ENCODE measurements at places on chromosomes 16 and 17. TPM values are rescaled to one million over a fixed set of nuclear protein-coding genes. Genes with fewer than 3 reads are reported as not detected.

DNA sequence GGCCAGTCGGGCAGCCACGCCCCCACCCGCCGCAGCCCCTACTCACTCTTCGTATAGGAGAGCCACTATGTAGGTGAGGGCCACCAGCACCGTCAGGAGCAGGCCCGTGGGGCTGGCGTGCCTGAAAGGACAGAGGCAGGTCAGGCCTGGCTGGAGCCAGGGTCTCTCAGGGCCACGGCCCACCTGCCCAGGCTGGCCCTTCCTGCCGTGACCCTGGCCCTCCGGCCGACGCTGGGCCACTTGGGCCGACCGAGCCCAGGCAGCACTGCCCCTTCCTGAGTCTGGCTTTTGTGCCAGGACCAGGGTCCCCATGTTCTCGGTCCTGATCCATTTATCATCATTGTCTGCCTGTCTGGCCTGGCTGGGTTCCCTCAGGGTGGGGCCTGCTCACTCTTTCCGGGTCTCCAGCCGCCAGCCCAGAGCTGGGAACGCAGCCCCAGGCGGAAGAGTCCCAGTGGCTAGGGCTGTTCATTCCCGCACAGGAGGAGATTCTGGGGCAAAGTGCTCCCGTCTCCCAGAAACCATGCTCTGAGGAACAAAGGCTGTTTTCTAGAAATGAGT lies 10.1 kb upstream of the RASD1 start:
- DNase-seq, result peak; percentile 14

- peak; percentile 54 for DNase-seq
These were observed 72.5 kb downstream of the RBFOX1 start for GRCh38 chr16:7405166-7405565.

DNA sequence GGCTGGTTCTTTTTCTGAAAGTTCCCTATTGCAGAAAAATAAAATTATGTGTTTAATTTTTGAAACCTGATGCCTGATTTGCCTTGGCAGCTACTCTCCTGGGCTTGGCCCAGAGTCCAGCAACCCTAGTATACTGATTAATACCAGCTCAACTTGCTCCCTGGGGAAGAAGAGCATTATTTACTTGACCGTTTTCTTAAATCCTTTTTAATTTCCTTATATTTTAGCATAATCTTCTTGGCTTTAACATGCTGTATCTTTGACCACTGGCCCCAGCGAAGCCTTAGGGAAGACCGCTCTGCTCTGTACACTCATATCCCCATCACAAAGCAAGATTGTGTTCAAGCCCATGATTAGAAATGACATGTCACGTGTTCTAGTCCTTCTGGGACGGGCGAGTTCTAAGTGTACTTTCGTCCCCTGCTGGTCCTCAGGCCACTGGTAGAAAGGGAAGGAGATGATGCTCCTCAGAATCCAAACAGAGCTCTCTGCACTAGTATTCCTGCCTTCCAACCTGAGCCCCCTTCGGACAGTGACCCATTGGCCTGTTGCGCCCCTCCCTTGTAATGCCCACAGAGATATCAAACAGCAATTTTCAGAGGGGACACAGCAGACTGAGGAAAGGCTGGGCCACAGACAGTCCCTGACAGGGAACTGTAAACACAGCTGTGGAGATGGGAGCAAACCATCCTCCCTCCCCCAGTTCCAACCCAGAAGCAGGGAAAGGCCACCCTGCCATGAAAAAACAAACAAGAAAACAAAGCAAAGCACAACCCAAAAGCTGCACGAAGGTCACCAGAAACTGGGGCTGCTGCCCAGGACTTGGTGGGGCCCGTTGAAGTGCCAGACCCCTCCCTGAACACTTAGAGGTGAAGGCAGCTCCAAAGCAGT lies 4.3 kb upstream of the EZH1 start:
- no peak for DNase-seq

- DNase-seq, result no peak
These were observed 150.4 kb downstream of the SPECC1 start for GRCh38 chr17:20159406-20160069.

GRCh38 chr17:42798383-42799380 lies at the start of the genes CNTD1 and COA3:
CNTD1 (plus strand) TSS chr17:42798861; CDS start chr17:42799068, 207 bp downstream.
COA3 (minus strand) TSS chr17:42798704; CDS start chr17:42798681, 23 bp downstream.
- DNase-seq, result peak; percentile 93

GRCh38 chr17:1251866-1252608 lies 18.2 kb upstream of the BHLHA9 start:
- DNase-seq, result no peak

DNA sequence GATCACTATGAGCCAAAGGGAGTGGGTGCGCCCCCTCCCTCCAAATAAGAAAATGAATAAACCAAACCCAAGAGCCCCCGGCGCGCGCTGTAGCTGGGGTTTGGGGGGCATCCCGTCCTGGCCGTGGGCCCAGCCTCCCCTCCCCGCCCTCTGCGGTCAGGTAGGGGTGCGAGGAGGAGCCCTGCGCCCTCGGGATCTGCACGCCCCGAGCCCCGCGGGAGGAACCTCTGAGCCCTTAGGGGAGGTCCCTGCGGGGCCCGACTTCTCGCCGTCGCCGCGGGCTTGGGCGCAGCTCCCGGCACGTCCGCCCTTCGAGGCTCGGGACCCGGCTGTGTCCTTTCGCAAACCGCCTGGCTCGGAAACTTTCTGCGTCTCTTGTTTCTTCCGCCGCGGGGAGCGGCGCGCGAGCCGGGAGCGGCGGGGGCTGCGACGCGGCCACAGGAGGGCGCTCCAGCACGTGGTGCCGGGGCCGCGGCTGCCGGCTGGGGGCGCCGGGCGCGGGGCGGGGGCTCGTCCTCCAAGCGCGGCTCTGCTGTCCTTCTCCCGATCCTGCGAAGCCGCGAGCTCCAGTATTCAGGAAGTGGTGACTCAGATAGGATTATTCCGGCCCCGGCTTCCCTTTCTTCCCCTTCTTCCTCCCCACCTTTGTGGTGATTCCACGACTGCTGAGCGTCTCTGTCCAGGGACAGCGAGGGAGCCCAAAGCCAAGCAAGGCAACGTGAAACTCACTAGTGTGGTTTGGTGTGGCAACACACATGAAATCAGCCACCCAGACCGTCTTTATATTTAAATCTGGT lies 1.6 kb downstream of the PITPNC1 start:
- peak; percentile 85 for DNase-seq

Gene NPIPB8
- not detected for total RNA-seq

Gene PRSS8
- not detected for total RNA-seq

Gene KIF19
- 80.8 TPM for total RNA-seq

Gene SGSM2
- 111 TPM for total RNA-seq
